Naive thymus-derived CD4-positive, alpha-beta T cell (primary cell): ENCODE measurements at places on chromosomes 6 and 20.

DNA sequence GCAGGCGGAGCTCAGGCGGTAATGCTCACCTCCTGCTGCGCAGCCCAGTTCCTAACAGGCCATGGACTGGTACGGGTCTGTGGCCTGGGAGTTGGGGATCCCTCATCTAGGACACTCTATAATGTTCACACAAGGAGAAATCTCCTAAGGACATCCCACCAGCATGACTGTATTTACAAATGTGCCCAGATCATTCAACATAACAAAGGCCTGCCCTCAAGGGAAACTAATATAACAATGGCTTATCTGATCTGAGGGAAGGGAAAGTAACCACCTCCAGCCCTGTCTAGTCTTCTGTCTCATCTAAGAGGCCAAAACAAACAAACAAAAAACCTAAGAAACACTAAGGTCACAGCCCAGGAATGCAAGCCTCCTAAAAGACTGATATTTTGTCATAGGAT lies 232.8 kb downstream of the RNGTT start:
- no peak for DNase-seq

DNA sequence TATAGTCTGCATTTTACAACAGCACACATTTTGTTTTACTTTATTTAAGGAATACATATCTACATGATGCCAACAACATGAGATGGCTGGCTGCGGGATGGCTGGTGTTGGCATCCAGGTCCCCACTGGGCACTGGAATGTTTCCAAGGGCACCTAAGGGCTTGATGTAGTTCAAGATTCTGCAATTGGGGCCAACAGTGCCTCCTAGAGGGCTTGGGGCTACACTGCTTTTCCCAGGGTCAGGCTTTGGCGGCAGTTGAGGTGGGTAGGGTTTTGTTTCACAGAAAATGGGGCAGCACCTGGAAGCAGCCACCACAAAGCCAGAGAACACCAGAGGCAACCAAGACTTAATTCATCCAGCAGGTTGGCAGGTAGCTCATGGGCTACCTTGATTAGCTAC lies 202.2 kb upstream of the PRND start:
- DNase-seq, result no peak

- DNase-seq, result no peak
Observed at GRCh38 chr6:99178168-99178567, 171.3 kb downstream of the FAXC start.

DNA sequence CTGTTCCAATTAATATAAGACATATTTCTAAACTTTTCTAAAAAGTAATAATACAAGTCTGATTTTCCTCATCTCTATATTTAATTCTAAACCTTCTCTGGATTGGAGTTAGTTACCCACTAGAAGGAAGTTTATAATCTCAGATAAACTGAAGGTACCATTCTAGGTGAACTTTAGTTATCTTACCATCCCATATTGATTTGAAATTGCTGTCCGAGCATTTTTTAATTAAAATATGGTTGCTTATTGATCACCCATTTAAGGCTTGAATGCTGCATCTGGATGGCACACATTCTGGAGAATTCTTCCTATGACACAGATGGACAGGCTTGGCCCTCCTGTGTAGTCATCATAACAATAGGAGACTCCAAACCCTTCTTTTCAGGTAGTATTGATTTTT lies 8.0 kb downstream of the RNF182 start:
- no peak for DNase-seq

DNA sequence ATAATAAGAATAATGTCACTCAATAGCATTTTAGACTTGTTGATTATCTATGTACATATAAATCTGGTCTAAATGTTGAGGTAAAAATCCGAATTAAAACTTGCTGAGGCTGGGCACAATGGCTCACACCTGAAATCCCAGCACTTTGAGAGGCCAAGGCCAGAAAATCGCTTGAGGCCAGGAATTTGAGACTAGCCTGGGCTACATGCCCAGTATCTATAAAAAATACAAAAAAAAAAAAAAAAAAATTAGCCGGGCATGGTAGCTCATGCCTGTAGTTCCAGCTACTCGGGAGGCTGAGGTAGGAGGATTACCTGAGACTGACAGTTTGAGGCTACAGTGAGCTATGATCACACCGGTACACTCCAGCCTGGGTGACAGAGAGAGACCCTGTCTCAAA lies 34.2 kb upstream of the SUPT3H start:
- DNase-seq, result no peak

GRCh38 chr6:127069659-127070279 lies 48.7 kb upstream of the RSPO3 start:
- no peak for DNase-seq

GRCh38 chr6:148757944-148758480 lies 11.2 kb downstream of the UST start:
- DNase-seq, result no peak

GRCh38 chr6:158621694-158622544 lies 22.6 kb downstream of the DYNLT1 start:
- DNase-seq, result no peak
